Stimulated activated naive B cell treated with anti-CD40 and anti-IgM and Interleukin-4, amounts not matched to agents 10 μg/mL and 1 μg/mL and 100 μg/mL, for 72 hours (primary cell): ENCODE measurements at places on chromosomes 2 and 18.

- no peak overlapping the region for H3K4me3 ChIP-seq
- peak overlapping the region; percentile 14 for H3K27ac ChIP-seq
- peaks cover 41% of the 10 kb centered on the region for H3K36me3 ChIP-seq
These were observed 56.7 kb upstream of the EML6 start for GRCh38 chr2:54666634-54667265.

DNA sequence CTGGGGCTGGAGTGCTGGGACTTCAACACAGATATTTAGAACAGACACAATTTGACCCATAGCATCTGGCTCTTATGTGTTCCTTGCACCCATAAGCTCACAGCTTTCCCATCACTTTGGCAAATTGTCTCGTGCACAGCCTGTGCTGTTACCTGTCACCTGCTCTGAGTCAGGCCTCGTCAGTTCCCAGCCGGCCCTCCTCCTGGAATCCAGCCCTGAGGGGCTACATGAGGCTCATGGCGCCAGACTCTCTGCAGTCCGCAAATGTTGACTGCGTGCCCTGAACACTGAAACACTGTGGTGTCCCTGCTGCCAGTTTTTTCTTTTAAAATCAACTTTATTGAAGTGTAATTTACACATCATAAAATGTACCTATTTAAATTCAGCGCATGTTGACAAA lies 65.4 kb upstream of the BZW1 start:
- H3K27me3 ChIP-seq: no peaks in the 10 kb centered on the region
- no peak for DNase-seq
- no peaks in the 10 kb centered on the region for H3K36me3 ChIP-seq
- no peak overlapping the region for H3K27ac ChIP-seq

GRCh38 chr2:201759567-201759966 lies 21.2 kb downstream of the ALS2 start:
- DNase-seq: no peak
- H3K27ac ChIP-seq: no peak overlapping the region
- no peaks in the 10 kb centered on the region for H3K4me1 ChIP-seq
- no peak overlapping the region for H3K4me3 ChIP-seq
- peaks cover 24% of the 10 kb centered on the region for H3K36me3 ChIP-seq

DNA sequence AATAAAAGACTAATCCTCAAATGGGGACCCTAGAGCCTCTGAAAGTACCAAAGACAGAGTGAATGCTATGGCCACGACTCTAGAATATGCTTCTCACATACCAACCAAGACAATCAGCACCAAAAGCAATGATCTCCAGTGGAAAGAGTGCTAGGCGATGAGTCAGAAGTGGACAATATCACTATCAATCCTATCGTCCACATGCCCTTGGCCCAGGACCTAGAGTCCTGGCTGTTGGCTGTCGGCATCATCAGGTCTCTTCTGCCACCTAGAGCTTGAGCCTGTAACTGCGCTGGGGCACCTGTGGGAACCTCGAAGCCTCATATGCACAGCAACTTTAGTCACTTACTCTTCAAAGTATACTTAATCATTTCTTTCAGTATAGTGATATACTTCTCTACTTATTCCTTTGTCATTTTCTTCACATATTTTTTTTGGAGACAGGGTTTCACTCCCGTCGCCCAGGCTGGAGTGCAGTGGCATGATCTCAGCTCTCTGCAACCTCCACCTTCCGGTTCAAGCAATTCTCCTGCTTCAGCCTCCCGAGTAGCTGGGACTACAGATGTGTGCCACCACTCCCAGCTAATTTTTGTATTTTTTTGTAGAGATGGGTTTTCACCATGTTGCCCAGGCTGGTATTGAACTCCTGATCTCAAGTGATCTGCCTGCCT lies 29.7 kb downstream of the NOL10 start:
- peaks cover 36% of the 10 kb centered on the region for H3K36me3 ChIP-seq
- H3K27me3 ChIP-seq: no peaks in the 10 kb centered on the region
- no peak overlapping the region for H3K4me3 ChIP-seq

DNA sequence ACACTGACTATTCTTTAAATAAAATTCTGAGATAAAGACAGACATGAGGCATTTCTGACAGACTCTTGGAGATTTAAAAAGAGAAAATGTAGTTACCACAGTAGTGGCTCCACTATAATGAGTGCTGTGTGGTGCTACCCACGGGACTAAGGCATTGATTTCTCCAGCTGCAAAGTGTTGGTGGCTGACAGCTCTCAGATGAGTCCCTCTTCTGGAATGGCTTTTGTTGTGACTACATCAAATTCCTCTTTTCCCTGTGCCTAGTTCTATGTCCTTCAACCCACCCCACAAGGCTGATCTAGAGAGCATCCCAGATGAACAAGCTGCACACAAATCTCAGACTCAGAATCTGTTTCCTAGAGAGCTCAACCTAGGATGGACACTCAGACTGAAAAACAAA lies 884.8 kb upstream of the ZEB2 start:
- DNase-seq: no peak
- no peak overlapping the region for H3K27ac ChIP-seq
- H3K4me1 ChIP-seq: no peaks in the 10 kb centered on the region
- no peak overlapping the region for H3K4me3 ChIP-seq

DNA sequence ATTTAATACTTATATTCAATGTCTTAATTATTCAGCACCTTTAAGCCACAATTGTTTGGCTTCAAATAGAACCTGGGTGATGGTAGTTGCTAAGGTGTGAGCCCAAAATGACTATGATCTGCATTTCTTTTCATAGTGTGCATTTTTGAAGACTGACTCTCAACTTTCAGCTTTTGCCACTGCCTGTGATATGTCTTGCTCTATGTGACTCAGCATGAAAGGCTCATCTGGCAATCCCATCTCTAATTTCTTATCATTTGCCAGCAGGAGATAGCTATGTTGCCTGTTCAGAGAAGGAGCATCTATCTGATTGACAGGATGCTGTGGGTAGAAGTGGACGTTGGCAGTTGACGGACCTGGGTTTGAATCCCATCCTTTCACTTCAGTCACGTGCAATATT lies 34.5 kb upstream of the CCDC93 start:
- H3K27ac ChIP-seq: no peak overlapping the region
- H3K27me3 ChIP-seq: peaks cover 24% of the 10 kb centered on the region
- DNase-seq: no peak
- peaks cover 6% of the 10 kb centered on the region for H3K4me1 ChIP-seq

DNA sequence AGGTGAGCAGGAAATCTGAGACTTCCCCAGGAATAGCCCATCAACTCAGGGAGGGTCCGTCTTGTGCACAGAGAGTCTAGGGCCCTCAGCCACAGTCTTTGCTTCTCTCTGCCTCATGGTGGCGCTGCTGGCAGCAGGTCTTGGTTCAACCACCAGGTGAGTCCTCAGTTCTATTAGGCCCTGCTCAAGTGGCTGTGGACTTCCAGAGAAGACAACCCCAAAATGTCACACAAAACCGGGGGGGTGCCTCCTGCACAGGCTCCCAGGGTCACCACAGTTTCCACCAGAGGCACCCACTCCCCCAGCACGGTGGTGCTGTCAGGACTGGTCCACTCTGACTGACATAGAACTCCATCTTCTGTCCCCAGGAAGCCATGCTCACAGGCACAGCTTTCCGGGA lies 2.4 kb upstream of the CHRNG start:
- H3K4me3 ChIP-seq: no peak overlapping the region
- H3K4me1 ChIP-seq: peaks cover 26% of the 10 kb centered on the region
- no peaks in the 10 kb centered on the region for H3K36me3 ChIP-seq
- H3K27ac ChIP-seq: no peak overlapping the region
- peaks cover 27% of the 10 kb centered on the region for H3K27me3 ChIP-seq
- no peak for DNase-seq

- no peak overlapping the region for H3K27ac ChIP-seq
- H3K36me3 ChIP-seq: peaks cover 25% of the 10 kb centered on the region
- no peaks in the 10 kb centered on the region for H3K27me3 ChIP-seq
- no peak overlapping the region for H3K4me3 ChIP-seq
- H3K4me1 ChIP-seq: peaks cover 22% of the 10 kb centered on the region
These were observed 6.1 kb downstream of the ADCY3 start for GRCh38 chr2:24913911-24914310.

DNA sequence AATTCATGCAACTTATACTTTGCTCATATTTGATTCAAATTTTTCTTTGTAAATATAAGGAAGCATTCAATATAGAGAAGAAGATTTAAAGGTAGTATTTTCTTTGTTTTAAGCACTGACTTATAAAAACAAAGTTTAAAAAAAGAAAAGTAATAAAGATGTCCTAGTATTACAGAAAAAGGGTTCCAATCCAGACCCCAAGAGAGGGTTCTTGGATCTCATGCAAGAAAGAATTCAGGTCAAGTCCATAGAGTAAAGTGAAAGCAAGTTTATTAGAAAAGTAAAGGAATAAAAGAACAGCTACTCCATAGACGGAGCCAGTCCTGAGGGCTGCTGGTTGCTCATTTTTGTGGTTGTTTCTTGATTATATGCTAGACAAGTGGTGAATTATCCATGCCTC lies 267.9 kb downstream of the CTNNA2 start:
- H3K27ac ChIP-seq: no peak overlapping the region
- H3K27me3 ChIP-seq: no peaks in the 10 kb centered on the region
- H3K36me3 ChIP-seq: no peaks in the 10 kb centered on the region
- H3K4me3 ChIP-seq: no peak overlapping the region
- DNase-seq: no peak

GRCh38 chr2:64487256-64488049 lies 33.5 kb downstream of the LGALSL start:
- no peak overlapping the region for H3K27ac ChIP-seq
- peaks cover 4% of the 10 kb centered on the region for H3K4me1 ChIP-seq
- H3K36me3 ChIP-seq: no peaks in the 10 kb centered on the region

DNA sequence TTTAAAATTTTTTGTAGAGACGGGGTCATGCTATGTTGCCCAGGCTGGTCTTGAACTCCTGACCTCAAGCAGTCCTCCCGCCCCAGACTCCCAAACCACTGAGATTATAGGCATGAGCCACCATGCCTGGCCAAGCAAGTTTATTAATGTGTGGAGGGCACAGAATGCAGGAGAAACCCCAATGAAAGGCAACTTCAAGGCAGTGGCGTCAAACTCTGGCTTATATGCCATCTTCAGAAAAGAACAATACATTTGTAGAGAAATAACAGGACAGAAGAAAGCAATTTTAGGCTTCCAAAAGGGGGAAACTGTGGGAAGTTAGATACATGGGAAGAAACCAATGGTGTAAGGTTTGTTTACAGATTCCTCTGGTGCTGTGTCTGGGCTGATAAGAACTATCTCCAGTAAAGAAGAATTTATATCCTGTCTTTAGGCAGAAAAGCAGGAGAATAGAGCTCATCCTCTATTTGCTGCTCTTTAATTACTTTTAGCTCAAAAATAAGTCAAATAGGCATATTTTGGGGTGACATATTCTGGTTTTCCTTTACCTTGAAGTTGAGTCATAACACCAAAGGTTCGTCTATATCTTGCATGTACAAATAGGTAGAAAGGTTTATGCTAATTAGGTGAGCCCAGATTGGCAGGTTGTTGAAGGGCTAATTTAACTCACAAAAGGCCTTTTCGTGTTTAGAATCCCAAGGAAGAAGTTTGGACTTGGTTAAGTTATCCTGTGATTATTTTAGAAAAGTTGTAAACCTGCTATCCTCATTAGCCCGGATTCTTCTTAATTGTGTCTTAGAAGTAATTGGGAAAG lies 26.0 kb upstream of the TMEM214 start:
- no peak overlapping the region for H3K27ac ChIP-seq
- H3K4me1 ChIP-seq: peaks cover 2% of the 10 kb centered on the region
- no peak overlapping the region for H3K4me3 ChIP-seq
- no peak for DNase-seq
- H3K27me3 ChIP-seq: peaks cover 12% of the 10 kb centered on the region
- no peaks in the 10 kb centered on the region for H3K36me3 ChIP-seq

GRCh38 chr2:192070099-192070498 lies 124.6 kb downstream of the TMEFF2 start:
- H3K4me3 ChIP-seq: no peak overlapping the region
- H3K27me3 ChIP-seq: no peaks in the 10 kb centered on the region
- no peak for DNase-seq
- no peaks in the 10 kb centered on the region for H3K36me3 ChIP-seq
- no peak overlapping the region for H3K27ac ChIP-seq

- H3K27me3 ChIP-seq: no peaks in the 10 kb centered on the region
- DNase-seq: no peak
- H3K27ac ChIP-seq: no peak overlapping the region
- H3K4me3 ChIP-seq: no peak overlapping the region
These were observed 41.5 kb upstream of the MC4R start for GRCh38 chr18:60413944-60414547.

DNA sequence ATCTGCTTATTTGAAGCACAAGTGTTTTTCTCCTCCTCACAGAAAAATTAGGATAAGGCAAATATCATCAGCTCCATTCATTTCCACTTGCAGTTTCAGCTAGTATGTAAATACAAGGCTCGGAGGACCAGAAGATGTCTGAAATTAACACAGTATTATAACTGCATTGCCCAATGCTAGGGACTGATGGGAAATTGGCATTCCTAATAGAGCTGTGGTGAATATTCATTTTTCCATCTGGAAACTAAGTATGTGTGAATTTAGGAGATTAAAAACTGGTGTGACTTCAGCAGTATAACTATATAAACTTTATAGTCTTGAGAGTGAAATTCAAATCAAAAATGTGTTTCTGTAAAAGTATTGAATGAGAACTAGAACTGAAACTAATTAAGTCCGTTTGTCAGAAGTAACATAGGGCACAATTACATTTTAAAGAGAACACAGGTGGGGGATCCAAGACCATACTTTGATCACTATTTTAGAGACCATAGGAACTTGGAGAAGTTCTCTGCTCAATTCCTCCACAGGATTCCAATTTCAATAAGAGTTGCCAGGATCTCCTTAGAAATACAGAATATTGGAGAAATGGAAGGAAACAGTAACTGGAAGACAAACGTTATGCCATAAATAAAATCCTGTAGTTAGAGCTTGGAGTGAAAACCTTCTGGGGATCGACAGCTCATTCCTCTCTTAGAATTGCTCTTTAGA lies 12.1 kb upstream of the ITGA6 start:
- no peaks in the 10 kb centered on the region for H3K4me1 ChIP-seq
- H3K27me3 ChIP-seq: peaks cover 9% of the 10 kb centered on the region
- no peak overlapping the region for H3K4me3 ChIP-seq
- no peaks in the 10 kb centered on the region for H3K36me3 ChIP-seq

- no peak for DNase-seq
- no peak overlapping the region for H3K4me3 ChIP-seq
- no peaks in the 10 kb centered on the region for H3K4me1 ChIP-seq
- H3K36me3 ChIP-seq: no peaks in the 10 kb centered on the region
- no peaks in the 10 kb centered on the region for H3K27me3 ChIP-seq
These were observed 117.0 kb downstream of the GRB14 start for GRCh38 chr2:164504253-164504652.

DNA sequence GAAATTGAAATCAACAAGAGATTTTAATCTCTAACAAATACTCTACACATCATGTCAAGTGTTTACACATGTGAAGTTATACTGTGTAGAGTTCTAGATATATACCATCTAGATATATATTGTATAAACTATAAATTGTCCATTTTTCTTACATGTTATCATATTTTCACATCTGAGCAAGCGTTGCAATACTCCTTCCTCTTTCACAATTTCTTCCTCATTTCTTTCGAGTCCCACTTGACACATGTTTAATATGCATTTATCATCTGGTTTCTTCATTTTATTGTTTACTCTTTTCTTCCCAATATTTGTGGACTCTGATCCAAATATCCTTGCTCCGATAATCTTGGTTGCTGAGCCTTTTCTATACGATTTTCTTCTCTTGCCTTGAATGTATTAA lies 50.2 kb downstream of the UNC80 start:
- H3K36me3 ChIP-seq: no peaks in the 10 kb centered on the region
- H3K27me3 ChIP-seq: no peaks in the 10 kb centered on the region
- H3K4me3 ChIP-seq: no peak overlapping the region
- no peak for DNase-seq
- H3K27ac ChIP-seq: no peak overlapping the region

GRCh38 chr2:61704364-61704763 lies 149.5 kb downstream of the FAM161A start:
- H3K4me1 ChIP-seq: peaks cover 10% of the 10 kb centered on the region
- H3K4me3 ChIP-seq: no peak overlapping the region
- H3K27ac ChIP-seq: no peak overlapping the region
- no peaks in the 10 kb centered on the region for H3K27me3 ChIP-seq
- DNase-seq: no peak
- no peaks in the 10 kb centered on the region for H3K36me3 ChIP-seq
